Fibroblast of skin of right biceps (primary cell): ENCODE measurements at places on chromosomes 3 and 15.

DNA sequence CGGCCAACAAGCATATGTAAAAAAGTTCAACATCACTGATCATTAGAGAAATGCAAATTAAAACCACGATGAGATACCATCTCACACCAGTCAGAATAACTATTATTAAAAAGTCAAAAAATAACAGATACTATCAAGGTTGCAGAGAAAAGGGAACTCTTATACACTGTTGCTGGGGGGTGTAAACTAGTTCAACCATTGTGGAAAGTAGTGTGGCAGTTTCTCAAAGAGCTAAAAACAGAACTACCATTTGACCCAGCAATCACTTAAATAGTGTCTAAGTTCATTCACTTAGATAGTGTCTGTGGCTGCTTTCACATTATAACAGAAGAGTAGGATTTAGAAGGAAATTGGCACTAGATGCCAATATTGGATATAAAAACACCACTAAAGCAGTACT, 49.7 kb downstream of the CGGBP1 start:
- no peak for DNase-seq

GRCh38 chr15:94542391-94542790, 311.0 kb downstream of the MCTP2 start:
- DNase-seq = no peak

GRCh38 chr3:182702216-182702615, 91.1 kb upstream of the ATP11B start:
- no peak for DNase-seq

- no peak for DNase-seq
These were observed 1.6 kb upstream of the FOXP1 start for GRCh38 chr3:71585131-71585530.

DNA sequence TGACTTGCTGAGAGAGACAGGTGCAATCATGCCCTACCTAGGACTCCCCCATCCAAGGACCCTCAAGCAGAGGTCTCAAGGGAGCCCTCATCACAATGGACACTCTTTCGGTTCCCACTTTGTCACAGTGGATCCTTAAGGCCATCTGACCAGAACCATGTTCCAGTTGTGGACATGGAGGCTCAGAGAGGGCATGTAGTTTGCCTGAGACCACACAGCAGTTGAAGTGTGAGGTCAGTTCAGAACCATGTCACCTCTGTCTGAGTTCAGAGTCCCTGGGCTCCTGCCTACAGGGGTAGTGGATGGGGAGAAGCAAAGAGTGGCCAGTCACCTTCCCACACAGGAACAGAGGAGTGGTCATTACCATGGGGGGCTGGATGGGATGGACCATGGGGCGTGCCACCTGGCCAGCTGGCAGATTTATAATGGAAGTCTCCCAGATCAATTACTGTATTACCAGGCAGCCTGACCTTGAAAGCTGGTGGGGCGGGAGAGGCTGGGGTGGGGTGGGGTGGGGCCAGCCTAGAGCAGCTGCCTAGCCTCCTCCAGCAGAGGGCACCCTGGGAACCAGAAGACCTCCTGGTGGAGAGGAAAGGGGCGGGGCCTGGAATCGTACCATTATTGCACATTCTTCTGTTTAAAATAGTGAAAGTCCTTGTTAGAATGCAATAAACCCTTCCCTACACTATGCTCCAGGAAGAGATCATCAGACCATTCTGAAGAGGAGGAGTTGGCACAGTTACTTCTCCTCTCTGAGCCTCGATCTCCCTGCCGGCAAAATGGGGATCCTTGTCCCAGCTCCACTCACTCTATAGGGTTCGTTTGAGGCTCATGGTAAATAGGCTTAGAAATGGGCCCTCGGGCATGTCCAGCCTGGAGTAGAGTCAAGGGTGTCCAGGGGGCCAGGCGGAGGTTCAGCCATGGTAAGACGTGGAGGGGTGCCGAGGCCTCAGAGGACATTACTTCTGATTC, 26.9 kb upstream of the LINGO1 start:
- peak; percentile 53 for DNase-seq

DNA sequence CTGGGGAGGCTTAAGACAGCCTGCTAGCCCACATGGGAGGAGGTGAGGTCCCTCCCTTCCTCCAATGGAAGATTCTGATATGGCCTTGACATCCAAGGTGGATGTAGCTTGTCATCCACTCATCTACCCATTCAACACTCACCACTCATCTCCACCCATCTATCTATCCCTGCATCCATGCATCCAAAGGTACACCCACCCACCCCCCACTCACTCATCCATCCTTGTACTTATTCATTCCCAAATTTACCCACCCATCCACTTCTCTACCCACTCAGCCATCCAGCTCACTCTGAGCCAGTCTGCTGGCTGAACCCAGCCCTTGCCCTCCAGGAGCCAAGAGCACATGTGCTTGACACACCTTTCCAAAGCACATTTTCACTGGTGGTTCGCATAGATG, 189.7 kb downstream of the TLE3 start:
- DNase-seq = no peak

GRCh38 chr3:33145901-33146580, 32.2 kb downstream of the CRTAP start:
- DNase-seq = no peak

GRCh38 chr3:171213907-171214306, 187.4 kb upstream of the SLC2A2 start:
- DNase-seq = no peak

DNA sequence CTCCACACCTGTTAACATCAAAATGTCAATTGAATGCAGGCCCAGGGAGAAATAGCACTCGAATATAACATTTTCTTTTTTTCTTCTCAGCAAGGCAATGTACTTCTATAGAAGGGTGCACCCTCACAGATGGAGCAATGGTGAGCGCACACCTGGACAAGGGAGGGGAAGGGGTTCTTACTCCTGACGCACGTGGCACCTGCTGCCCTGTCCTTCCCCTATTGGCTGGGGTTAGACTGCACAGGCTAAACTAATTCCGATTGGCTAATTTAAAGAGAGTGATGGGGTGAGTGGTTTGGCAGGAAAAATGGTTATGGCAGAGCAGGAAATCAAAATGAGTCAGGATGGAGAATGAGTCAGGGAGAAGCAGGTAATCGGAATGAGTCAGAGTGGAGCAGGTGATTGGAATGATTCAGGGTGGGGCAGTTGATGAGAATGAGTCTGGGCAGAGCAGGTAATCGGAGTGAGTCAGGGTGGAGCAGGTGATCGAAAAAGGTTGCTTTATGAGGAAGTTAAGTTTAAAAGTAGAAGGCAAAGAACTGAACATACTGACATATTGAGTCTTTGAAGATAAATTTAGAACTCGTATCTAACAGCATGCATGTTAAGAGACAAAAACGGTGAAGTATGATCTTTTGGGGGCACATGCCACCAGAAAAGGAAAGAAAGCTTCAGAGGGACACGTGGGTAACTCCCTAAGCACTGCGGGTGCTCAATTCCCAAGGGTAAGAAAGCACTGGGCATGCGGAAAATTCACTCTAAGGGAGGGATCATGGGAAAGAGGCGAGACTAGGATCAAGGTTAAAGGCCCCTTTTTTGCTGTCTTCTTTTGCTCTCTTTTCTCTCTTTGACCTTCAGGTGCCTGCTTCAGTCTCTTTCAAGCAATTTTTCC, 72.9 kb upstream of the GALNT15 start:
- DNase-seq = peak; percentile 65

- DNase-seq = peak; percentile 64
These were observed 64.4 kb upstream of the CRTC3 start for GRCh38 chr15:90465140-90465929.

DNA sequence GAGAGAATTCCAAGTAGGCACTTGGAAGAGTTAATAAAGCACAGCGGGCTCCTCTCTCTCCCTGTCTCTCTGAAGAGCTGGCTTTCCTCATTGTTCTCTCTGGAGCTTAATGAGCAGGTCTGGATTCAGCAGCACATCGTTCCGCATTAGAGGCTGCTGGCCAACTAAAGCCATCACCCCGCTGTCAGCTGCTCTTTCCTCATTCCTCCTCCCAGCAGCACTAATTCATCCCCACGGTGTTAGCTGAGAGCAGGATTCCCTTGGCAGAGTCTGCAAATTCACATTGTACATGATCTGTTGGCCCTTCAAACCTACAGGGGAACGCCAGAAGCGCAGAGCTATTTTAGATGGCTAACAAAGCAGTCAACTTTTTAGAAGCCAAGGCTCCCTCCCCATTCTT, 44.2 kb downstream of the SGO1 start:
- peak; percentile 11 for DNase-seq

DNA sequence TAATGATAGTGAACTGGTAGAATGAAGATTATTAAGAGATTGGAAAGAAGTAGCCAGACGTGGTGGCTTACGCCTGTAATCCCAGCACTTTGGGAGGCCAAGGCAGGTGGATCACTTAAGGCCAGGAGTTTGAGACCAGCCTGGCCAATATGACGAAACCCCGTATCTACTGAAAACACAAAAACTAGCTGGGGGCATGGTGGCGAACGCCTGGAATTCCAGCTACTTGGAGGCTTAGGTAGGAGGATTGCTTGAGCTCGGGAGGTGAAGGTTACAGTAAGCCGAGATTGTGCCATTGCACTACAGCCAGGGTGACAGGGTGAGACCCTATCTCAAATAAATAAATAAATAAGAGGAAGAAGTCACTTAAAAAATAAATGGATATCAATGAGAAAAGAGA, 14.0 kb downstream of the USP8 start:
- no peak for DNase-seq

DNA sequence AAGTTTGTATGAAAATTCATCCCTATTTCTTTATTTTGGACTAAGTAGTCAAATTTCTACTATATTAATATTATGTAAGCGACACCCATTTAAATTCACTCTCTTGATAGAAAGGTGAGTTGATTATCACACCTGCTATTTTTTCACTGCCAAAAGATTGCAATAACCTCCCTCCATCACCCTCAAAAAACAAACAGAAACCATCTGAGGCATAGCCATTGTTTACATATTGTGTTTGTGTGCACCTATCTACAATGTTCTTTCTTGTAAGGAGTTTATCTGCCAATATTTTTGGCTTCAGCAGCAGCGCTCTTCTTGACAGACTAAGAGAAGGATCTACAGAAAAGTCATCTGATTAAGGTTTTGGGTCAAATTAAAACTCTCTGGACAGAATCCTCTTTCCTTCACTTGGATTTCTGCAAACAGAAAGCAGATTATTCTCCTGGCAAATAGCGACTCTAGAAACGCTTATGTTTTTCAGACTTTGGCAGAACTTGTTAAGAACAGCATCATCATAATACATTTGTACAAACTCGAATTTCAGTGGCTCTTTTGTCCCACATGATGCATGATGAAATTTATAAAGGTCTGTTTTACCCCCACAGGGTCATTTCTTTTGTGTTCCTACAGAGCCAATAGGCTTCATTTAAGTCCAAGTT, 48.6 kb downstream of the KCNMB2 start:
- DNase-seq = no peak

DNA sequence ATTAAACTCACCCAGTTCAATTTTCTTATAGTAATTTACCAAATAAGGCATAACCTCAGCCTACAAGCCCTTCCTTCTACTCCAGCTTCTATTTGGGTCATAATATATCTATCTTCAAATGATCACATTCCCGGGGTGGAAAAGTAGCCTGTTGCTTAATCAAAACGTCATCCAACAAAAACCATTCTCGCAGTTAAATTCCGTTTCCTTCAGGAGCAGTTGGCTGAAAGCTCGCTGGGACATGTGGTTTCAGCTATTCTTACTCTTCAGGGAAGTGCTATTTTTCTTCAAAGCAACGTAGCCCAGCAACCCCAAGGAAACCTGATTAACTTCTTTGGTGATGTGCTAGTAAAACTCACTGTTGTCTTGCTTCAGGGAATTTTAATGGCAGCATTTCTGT, 59.6 kb downstream of the MAGI1 start:
- DNase-seq = peak; percentile 91

- DNase-seq = no peak
These were observed 28.6 kb upstream of the OR5K4 start for GRCh38 chr3:98325055-98325454.

- DNase-seq = peak; percentile 29
These were observed at the start of gene SLCO2A1 for GRCh38 chr3:134029734-134030378. Gene SLCO2A1, minus strand, starts transcription at chr3:134029925. Its CDS starts 123 bp downstream, at chr3:134029802.

GRCh38 chr15:42402455-42403205, 43.3 kb downstream of the CAPN3 start:
- DNase-seq = no peak

DNA sequence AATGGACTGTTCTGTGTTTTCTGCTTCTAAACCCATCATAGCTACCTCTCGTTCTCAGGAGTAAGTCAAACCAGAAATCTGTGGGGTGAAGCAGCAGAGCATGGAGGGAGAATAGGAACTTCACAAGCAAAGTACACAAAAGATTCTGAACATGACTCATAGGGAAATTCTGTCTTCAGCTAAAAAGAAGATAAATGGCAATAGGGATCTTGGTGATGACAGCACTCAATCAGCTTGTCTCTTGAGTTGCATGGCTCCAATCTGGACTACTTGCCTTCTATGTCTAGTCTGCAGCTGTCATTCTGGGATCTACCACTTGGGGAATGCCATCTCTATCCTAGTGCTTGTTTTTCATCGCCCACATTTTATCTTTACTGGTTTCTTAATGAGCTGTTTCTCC, 13.5 kb upstream of the GRAMD1C start:
- peak; percentile 64 for DNase-seq

DNA sequence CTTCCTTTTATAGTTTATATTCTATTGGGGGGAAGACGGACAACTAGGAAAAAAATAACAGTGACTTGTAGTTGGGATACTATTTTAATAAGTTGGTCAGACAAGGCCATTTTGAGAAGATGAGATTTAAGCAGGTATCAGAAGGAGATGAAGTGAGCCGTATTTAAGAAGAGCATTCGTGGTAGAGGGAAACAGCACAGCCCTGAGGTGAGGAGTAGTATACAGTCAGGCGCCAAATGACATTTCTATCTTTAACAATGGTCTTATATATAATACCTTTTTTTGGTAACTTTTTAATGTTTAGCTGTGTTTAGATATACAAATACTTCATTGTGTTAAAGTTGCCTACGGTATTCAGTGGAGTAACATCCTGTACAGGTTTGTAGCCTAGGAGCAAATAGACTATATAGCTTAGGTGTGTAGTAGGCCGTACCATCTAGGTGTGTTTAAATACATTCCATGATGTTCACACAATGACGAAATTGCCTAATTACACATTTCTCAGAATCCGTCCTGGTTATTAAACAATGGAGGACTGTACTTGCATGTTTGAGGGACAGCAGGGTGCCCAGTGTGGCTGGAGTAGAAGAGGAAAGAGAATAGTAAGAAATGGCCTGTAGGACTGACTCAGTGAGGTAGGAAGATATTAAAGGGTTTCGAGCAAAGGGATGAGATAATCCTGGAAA, 1.6 kb downstream of the NKTR start:
- no peak for DNase-seq

DNA sequence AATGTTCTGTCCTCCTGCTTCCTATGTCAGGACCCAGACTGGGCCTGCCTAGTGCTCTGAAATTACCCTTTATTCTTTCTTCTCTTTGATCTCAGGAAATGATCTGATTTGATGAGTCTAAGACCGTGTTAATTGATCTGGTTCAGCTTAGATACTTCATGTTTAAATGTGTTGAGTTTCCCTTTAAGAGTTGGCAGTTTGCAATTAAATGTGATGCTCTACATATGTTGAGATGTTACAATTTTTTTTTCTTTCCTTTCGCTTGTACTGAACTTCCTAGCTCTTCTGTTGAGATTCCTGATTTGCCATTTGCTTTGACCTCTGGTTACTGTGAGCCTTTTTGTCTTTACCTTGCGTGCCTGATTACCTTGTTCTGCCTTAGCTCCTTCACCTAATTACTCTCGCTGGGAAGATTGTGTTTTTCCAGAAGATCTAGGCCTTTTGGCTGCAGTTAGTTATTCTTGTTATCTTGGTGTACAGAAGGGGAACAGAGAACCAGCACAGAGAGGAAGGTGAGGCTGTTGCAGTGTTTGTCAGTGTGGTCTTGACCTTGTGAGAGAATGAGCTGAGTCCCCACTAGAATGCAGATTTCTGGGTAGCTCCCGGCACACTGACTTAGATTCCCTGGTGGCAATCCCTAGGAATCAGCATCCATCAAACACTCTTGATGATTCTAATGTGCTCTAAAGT, 203.6 kb downstream of the EDEM1 start:
- DNase-seq = no peak
